ENCODE measurements at places on chromosomes 7 and 10.

DNA sequence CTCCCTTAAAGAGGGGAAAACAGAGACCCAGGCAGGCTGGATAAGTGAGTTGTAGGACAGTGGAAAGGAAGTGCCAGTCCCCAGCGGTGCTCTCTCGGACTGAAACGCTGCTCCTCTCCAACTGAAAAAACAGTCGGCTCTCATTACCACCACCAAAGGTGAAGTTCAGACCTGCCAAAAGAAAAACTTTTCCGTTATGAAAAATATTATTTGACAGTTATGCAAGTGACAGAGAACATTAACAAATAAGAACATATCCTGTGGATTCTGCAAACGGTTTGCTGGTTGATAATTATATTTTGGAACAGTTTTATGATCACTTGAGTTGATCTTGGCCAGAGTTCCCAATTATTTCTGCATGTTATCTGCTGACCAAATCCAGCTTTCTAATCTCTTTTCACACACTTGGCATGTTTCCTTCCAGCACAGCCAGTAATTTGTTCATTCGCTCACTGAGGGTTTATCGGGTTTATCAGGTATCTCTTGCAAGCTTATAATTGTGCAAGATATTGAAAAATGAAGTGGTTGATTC lies 82.6 kb downstream of the PTPRE start:
- DNase-seq = no peak

- peak; percentile 99 for DNase-seq
Measured at GRCh38 chr7:28685644-28686417, 272.3 kb downstream of the TRIL start.

DNA sequence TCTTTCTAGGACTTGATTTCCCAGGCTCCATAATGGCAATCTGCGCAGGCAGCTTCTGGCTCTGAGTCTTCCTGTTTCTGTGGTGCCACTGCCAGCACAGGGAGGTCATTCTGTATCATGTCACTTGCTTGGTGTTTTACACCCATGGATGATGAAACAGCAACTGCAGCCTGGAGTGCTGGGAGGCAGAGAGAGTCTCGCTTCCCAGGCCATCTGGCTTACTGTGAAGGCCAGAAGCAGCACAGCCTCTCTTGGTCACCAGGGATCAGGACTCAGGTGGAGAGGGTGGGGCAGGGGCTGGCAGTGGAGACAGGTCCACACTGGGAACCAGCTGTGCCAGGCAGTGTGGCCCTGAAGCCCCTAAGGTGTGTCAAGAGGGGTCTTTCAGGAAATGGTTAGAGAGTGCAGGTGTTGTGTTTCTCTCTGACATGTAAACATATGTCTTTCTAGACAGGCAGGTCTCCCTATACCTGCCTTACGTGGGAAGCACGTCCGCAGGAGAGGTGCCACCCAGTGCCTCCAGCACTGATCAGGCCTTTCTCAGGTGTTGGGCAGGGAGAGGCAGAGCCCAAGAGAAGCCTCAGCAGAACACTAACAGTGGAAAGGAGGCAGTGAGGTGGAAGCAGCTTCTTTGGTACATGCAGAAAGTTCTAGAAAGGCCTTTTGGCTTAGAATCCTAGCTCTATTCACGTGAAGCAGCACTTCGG lies 71.4 kb downstream of the INSIG1 start:
- DNase-seq = no peak

GRCh38 chr10:113278664-113279063 lies 274.2 kb upstream of the HABP2 start:
- no peak for DNase-seq

DNA sequence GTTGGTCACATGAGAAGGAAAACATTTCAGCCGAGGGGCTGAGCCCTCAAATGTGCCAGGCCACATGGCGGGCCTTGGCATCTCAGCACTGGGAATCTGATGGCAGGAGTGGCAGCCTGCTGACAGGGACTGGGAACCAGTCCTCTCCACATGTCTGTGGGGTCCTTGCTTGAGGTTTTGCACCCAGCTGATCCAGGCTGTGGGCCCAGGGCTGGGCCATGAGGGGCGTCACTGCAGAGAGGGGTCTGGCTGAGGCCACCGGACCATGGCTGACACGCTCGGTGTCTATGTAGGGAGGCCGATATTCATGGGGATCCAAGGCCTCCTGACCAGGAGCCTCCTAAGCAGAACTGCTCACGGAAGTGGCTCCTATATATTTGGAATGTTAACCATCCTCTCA lies 31.0 kb upstream of the PWWP2B start:
- DNase-seq = no peak

DNA sequence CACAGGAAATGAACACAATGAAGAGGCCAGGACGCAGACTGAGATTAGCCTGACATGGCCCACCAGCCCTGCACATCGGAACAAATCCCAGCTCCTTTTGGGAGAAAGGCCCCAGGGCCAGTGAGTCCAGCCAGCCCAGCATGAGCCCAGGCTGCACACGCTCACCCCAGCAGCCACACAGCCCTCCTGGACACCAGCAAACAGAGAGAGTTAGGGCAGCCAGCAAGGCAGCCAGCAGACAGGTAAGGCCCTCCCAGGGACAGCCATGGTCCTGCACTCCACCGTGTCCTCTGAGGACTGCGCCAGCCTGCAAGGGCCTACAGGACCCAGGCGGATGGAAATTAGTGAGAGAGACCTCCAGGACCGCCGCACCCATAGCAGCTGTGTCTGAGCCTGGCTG lies 8.1 kb upstream of the GRID1 start:
- no peak for DNase-seq

DNA sequence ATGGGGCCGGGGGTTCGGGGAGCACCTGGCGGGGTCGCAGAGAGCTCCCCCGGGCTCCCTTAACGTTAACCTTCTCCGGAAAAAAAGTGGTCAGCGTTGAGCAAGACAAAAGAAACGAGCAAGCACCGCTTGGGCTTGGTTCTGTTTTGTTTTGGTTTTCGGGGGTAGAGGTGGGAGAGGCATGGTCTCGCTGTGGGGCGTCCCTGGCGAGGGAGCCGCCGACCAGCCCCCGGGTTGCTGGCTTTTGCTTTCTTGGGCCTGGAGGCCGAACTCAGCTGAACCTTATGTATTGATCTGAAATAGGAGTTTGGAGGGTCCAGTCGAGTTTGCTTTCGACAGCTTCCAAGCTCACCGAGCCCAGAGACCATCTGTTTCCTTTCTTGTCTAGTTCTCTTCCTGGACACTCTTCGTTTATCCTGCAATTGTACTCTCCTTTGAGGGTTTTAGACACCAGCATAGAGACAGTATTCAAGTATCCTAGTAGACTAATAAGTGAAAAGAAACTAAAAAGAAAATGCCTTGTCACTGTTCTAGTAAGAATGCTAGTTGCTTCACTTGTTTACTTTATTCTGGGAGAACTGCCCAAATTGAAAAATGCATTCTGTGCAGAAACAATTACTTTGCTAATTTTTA lies 980 bp downstream of the FHIP2A start:
- peak; percentile 29 for DNase-seq

GRCh38 chr10:106836933-106837663 lies 327.4 kb downstream of the SORCS1 start:
- DNase-seq = peak; percentile 46

- peak; percentile 62 for DNase-seq
Measured at GRCh38 chr10:93352638-93353383, 129.3 kb downstream of the MYOF start.

DNA sequence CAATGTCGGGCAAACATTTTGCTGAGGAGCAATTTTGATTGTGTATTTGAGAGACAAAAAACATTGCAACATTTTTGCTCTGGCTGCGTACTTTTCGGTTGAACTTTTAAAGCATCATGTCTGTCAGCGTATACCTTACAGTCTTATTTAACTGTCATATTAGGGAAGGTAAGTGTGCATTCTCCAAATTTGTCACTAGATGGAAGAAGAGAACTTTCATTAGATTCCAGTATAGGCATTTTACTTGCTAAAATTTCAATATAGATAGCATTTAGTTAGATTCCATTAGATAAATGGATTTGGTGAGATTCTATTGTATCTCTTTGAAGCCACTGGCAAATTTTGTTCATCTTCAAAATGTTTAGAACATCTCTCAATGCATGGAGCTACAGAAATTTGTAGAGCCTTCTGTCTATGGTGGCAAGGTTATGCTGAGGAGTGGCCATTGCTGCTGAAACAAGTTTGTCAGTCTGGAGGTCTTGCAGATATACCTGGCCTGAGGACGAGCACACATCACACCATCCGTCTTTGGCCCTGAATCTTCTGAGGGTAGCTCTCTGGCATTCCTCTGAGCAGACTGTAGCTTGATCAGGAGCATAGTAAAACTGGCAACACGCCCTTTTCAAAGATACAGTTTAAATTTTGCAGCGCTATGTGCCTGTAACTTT lies 437.5 kb upstream of the MBL2 start:
- peak; percentile 25 for DNase-seq

DNA sequence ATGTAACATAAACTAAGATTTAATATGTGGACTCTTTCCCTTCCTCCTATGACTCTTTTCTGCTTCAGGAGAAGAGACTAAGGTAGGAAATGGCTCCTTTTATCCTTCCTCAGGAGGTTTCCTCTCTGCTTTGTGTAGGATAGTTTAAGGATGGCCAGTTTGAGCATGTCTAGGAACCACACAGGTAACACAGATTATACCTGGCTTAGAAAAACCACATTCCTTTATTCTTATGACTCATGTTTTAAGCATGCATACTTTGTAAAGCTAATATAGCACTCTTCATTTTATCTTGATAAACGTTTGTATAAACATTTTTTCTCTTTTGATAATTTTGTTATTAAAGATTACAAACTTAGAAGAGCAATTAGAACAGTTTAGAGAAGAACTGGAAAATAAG lies 57.8 kb downstream of the CYP51A1 start:
- no peak for DNase-seq

GRCh38 chr10:72034040-72034499 lies 54.3 kb downstream of the SPOCK2 start:
- no peak for DNase-seq

GRCh38 chr10:32972929-32973328 lies 14.9 kb upstream of the ITGB1 start:
- DNase-seq = no peak

DNA sequence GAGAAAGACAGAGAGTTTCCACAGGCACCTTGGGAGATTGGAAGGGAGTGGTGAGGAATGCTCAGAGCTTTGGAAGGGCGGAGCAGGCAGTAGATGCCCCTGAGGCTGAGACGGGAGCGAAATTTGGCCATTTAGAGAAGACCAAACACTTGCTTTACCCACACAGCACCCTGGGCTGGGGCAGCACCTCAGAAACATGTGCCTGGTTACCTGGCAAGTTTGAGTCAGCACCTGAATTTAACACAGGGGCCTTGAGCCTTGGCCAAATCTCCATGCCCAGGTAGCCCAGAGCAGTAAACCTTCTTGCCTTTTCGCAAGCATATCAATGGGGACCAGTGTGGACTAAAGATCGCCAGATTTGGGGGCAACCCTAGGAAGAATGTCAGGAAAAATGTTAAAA lies 111.9 kb upstream of the NFE2L3 start:
- no peak for DNase-seq

DNA sequence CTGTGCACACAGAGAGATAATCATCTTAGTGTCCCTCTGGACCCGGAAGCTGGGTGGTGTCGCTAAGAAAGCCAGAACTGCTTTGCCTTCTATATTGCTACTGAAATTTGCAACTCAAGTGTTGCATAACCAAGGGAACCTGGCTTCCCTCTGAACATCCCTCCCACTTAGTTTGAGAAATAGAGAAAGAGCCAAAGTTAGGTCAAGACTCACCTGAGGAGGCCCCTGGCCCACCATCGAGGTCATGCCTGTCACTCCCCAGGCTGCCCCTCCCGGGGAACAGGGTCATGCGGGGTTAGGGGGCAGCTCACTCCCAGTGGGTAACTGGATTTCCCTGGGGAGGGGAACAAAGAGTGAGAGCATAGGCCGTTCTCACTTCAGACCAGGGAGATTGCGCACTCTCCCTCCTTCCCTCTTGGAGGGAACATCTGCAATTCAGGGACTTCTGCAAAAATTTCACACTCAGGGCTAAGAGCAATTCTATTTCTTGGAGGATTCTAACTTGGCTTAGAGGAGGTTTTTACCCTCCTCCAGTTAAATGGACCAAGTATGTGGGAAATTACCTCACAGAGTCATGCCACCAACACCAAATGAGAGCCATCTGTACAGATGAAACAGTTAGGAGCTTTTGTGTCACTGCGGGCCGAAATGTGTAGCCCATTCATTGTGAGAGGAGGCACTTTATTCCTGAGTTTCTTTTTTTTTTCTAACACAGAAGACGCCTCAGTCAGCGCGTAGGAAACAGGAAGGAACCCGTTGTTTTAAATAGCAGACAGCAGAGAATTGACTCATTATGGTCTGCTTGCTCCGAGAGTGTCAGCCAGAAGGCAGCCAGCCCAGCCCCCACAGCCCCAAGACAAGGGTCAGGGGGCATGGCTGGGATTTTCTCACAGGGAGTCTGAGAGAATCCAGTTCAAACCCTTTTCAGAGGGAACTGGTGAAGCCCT lies 221.3 kb downstream of the ARHGAP12 start:
- peak; percentile 86 for DNase-seq

GRCh38 chr10:4399556-4399955 lies 426.5 kb upstream of the AKR1E2 start:
- peak; percentile 78 for DNase-seq

DNA sequence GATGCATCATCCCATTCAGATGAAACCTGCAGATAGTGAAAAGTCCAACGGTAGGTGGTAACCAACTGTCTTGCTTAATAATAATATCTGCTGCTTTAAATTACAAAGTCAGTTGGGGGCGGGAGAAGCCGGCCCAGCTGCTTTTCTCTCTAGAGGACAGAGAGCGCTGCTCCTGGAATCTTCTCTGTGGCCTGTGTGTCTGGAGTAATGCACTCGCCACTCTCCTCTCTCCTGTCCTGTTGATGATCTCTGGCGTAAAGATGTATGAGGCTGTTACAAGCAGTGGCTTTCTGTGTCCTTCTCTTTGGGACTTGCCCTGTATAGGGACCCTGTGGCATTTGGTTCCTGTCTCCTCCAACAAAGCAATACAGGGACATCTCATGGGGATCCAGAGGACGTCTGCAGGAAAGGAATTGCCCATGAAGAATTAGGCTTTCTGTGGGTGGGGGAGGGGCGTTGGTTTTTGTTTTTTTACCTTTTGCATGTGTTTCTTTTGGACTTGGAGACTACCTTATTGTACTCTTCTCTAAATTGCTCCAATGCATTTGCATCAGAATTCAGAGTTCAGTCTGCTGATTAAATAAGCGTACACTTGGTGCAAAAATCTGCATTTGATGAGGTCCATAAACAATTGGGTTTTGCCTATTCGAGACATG lies 231.6 kb downstream of the CELF2 start:
- no peak for DNase-seq

- no peak for DNase-seq
Measured at GRCh38 chr10:121303287-121303890, 294.9 kb downstream of the FGFR2 start.

GRCh38 chr10:5117026-5117425 lies 22.8 kb downstream of the AKR1C3 start:
- DNase-seq = no peak

GRCh38 chr7:82624337-82624736 lies 180.8 kb upstream of the CACNA2D1 start:
- peak; percentile 98 for DNase-seq

- DNase-seq = no peak
Measured at GRCh38 chr7:120628251-120628650, 229.7 kb downstream of the TSPAN12 start.

- DNase-seq = no peak
Measured at GRCh38 chr7:84624927-84625326, 430.3 kb upstream of the SEMA3A start.

Data from fibroblast of upper back skin (primary cell).